ENCODE measurements at places on chromosomes 2 and 18. TPM values are rescaled to one million over a fixed set of nuclear protein-coding genes. Genes with fewer than 3 reads are reported as not detected.

DNA sequence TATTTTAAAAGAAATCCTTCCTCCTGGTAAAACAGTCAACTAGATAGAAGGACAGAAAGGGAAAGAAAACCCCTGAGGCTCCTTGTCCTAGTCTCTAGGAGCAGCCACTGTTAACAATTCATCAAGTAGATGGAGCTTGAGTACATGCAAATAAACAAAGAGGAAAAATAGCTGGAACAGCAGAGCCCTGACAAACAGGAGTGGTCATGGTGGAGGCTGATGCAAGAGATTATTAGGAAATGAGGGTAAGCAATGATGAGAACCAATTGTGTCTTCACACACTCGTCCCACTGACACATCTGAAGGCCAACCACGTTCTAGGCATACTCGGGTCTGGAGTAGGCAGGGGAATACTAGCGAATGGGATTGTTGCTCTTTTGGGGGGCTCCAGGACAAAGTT is 9.2 kb downstream of the DLGAP1 start:
- ATAC-seq: no peak

- ATAC-seq: no peak
Measured at GRCh38 chr18:31791817-31792579, 31.3 kb upstream of the SLC25A52 start.

- no peak for ATAC-seq
Measured at GRCh38 chr2:178947006-178947405, 102.9 kb downstream of the CCDC141 start.

- no peak for ATAC-seq
Measured at GRCh38 chr2:178238154-178238521, 43.8 kb downstream of the OSBPL6 start.

- no peak for ATAC-seq
Measured at GRCh38 chr18:38369772-38370690, 804.4 kb upstream of the CELF4 start.

DNA sequence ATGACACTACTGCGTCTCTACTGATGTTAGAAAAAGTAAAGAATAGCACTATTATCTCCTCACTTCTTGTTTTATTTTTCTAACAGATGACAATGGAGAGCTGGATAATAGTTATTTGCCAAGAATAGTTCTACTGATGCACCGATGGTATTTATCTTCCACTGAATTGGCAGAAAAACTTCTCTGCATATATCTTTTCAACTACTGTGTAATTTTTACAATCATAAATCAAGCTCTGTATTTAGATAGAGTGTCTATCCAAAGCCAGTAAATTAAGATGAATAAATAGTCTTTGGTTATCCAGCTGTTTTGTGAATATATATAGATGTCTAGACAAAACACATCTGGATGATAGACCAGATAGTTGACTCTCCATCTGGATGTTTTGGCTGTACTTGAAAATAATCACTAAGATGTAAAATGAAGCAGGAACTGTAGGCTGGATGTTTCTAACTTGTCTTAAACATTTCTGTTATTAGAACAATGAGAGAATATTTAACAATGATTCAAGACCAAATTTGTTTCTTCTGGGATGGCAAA is 40.1 kb downstream of the RASGRP3 start:
- ATAC-seq: no peak

GRCh38 chr2:213678437-213679218 is 394.4 kb downstream of the SPAG16 start:
- ATAC-seq: no peak

DNA sequence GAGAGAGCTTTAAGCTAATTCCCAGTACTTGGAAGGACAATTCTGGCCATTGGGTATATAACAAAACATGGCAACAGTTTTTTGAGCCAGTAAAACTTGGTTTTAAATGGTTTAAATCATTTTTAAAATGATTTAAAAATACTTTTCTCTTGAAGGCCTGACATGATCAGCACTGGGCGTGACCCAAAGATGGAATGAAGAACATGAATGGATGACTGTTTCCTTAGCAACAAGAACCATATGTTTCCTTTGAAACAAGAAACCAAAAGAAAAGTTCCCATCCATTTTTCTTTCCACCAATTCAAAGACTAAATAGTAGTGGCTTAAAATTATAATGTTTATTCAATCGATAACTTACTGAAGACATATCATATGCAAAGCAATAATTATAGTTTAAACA is 348.3 kb upstream of the FIGN start:
- ATAC-seq: no peak

TMEM127 gene
- total RNA-seq: 23.8 TPM

AFF3 gene
- 0.32 TPM for total RNA-seq

FABP1 gene
- total RNA-seq: not detected

KCNJ3 gene
- not detected for total RNA-seq
